ENCODE measurements at places on chromosomes 12 and 14. TPM values are rescaled to one million over a fixed set of nuclear protein-coding genes. Genes with fewer than 3 reads are reported as not detected.

- no peaks in the 10 kb centered on the region for H3K36me3 ChIP-seq
- no peaks in the 10 kb centered on the region for H3K27me3 ChIP-seq
- DNase-seq: no peak
- no peak overlapping the region for H3K4me3 ChIP-seq
- no peaks in the 10 kb centered on the region for H3K4me1 ChIP-seq
These were observed 50.0 kb upstream of the ATF7IP start for GRCh38 chr12:14315501-14315900.

DNA sequence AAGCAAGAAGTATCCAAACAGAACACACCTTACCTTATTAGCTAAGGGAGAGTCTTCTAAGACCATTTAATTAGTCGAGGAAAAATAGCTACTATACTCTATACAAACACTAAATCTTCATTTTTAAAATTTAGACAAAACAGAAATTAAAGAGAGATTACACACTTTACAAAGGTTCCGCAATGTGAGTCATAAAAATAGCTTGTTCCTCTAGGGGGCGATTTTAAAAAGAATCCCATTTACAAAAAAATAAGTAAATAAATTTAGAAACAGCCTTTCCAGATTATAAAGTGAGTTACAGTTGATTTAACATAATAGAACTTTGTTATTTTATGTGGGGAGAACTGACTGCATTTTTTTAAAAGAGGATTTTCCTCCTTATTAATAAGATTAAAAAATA is 201.6 kb downstream of the PAX9 start:
- no peaks in the 10 kb centered on the region for H3K36me3 ChIP-seq
- no peak overlapping the region for H3K27ac ChIP-seq
- no peak for DNase-seq
- H3K4me1 ChIP-seq: no peaks in the 10 kb centered on the region
- no peak overlapping the region for H3K4me3 ChIP-seq

- no peak overlapping the region for H3K4me3 ChIP-seq
- DNase-seq: no peak
- H3K27me3 ChIP-seq: peaks cover 5% of the 10 kb centered on the region
These were observed 62.0 kb upstream of the PYGL start for GRCh38 chr14:51006324-51006723.

DNA sequence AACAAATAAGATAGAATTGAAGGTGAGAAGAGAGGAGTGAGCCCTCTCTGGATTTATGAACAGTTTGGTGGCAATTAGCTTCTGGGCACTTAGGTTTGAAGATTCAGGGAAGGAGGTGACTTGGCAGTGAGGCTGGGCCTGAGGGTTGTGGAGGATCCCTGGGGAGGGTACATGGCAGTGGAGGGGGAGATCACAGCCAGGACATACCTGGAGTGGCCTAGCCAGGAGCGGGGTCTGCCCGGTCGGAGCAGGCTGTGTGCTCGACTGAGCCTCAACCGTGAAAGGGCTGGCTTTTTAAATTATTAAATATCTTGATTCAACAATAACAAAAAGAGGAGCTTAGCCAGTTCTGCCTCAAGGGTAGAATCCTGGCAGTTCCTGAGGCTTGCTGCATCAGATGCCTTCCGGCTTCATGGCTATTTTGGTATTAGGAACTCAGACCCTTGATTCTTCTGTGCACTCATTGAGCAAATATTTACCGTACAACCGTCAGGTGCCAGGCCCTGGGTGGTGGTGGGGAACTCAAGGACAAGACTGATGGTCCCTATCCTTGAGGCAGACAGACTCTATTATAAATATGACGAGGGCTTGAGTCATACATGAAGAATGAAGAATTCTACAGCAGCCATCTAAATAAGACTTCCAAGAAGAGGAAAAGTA is 73.4 kb downstream of the SPTB start:
- no peak overlapping the region for H3K27ac ChIP-seq
- DNase-seq: no peak
- peaks cover 1% of the 10 kb centered on the region for H3K27me3 ChIP-seq
- H3K4me3 ChIP-seq: no peak overlapping the region

GRCh38 chr12:68121143-68121542 is 38.4 kb downstream of the IFNG start:
- H3K27ac ChIP-seq: no peak overlapping the region
- H3K4me3 ChIP-seq: no peak overlapping the region
- peaks cover 3% of the 10 kb centered on the region for H3K27me3 ChIP-seq
- peaks cover 2% of the 10 kb centered on the region for H3K36me3 ChIP-seq
- peaks cover 26% of the 10 kb centered on the region for H3K4me1 ChIP-seq
- peak; percentile 81 for DNase-seq

DNA sequence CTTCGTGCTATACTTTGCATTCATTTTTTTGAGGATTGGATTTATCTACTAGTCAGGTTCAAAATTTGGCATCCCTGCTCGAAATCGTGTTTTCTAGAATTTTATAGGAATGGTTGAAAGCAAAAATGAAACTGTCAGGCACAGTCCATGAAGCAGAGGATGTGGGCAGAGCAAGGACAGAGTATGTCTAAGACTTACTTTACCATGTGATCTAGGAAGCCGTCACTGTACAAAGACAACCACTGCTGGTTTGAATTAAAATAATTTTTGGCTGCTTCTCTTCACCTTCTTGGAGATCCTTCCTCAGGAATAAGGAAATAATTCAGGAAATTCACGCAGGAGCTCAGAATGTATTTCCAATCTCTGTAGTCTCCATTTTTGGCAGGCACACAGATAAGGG is 31.6 kb upstream of the SGPP1 start:
- no peaks in the 10 kb centered on the region for H3K36me3 ChIP-seq
- peak overlapping the region; percentile 73 for H3K27ac ChIP-seq
- H3K4me1 ChIP-seq: peaks cover 10% of the 10 kb centered on the region
- no peak for DNase-seq
- no peaks in the 10 kb centered on the region for H3K27me3 ChIP-seq

DNA sequence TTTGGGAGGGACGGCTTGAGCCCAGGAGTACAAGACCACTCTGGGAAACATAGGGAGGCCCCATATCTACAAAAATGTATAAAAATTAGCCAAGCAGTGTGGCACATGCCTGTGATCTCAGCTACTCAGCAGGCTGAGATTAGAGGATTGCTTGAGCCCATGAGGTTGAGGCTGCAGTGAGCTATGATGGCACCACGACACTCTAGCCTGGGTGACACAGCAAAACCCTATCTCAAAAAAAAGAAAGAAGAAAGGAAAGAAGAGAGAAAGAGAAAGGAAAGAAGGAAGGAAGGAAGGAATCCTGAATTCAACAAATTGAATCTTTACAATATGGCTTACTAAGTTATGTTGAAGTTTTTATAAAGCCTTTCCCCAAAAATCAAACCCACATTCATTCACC is 2.1 kb downstream of the KIF21A start:
- H3K27ac ChIP-seq: no peak overlapping the region
- DNase-seq: no peak

DNA sequence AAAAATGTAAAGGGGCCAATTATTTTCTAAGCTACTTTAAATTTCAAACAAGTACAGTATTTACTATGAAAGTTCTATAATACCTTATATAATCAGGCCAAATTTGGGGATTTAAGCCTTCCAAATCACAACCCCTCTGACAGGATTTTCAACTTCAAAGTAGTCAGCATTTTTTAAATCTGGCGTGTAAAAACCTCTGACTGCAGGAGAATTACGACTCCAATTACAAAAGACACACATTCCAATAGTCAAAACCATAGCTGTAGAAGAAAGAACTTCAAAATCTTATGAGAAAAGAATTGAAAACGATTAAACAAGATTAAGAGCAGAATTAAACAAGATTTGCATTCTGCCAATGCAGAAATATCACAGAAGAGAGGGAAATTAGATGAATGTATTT is 12.7 kb downstream of the OSBPL8 start:
- DNase-seq: no peak
- no peak overlapping the region for H3K4me3 ChIP-seq
- H3K27me3 ChIP-seq: no peaks in the 10 kb centered on the region
- H3K36me3 ChIP-seq: peaks cover 1% of the 10 kb centered on the region
- H3K27ac ChIP-seq: no peak overlapping the region

DNA sequence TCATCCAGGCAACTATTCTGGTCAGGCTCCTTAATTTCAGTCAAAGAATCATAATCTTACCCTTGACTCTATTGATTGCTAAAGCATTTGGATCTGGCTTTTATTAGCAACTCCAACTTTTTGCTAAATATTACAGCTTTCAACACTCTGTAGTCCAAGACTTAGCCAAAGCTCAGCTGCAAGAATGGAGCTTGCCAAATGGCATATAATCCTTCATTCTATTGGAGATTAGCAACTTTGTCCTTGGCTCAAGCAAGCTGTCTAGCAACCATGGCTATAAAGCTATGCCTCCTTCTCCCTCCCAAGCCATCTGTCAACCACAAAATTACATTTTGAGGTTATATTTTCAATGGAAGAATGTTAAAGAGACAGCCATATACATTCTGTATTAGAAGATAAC is 23.1 kb upstream of the NID2 start:
- H3K27ac ChIP-seq: no peak overlapping the region
- DNase-seq: no peak
- H3K36me3 ChIP-seq: no peaks in the 10 kb centered on the region

GRCh38 chr14:75549169-75549568 is 26.9 kb downstream of the BATF start:
- peak overlapping the region; percentile 13 for H3K4me3 ChIP-seq
- no peaks in the 10 kb centered on the region for H3K27me3 ChIP-seq
- peaks cover 42% of the 10 kb centered on the region for H3K36me3 ChIP-seq
- DNase-seq: peak; percentile 75

- no peaks in the 10 kb centered on the region for H3K27me3 ChIP-seq
- H3K27ac ChIP-seq: no peak overlapping the region
- no peak overlapping the region for H3K4me3 ChIP-seq
These were observed 170.5 kb downstream of the NDUFA12 start for GRCh38 chr12:94832780-94833681.

DNA sequence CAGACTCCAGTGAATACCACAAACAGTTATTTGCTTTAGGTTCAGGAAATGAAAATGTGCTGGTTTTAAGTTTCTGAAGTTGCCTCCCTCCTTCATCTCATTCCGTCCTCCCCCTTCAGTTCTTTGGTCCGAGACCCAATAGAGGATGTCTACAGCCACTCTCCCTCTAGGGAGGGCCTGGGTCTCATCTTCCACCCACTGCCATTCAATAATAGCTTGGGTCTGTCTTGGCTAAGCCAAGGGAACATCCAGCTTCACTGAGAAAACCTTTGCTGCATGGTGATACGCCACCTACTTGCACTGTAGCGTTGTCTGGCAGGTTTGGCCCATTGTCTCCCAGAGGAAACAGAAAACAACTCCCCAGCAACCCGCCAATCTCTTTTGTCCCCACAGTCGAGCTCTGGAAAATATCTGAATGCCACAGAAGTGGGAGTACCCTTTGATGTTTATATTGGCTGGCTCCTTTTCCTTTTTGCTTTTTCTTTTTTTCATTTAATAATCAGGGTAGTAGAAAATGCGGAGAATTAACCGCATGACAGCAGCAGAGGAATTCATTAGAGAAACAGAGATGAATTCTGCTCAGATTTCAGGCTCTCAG is 380.1 kb downstream of the RAD51B start:
- H3K4me3 ChIP-seq: no peak overlapping the region
- peaks cover 8% of the 10 kb centered on the region for H3K4me1 ChIP-seq
- H3K36me3 ChIP-seq: no peaks in the 10 kb centered on the region

DNA sequence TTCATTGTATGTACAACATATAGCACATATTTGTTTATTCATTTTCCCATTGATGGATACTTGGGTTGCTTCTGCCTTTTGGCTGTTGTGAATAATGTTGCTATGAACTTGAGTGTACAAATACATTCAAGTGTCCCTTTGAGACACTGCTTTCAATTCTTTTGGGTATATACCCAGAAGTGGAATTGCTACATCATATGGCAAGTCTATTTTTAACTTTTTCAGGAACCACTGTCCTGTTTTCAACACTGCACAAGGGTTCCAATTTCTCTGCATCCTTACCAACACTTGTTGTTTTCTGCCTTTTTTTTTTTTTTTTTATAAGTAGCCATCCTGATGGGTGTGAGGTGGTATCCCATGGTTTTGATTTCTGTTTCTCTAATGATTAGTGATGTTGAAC is 15.9 kb downstream of the RBMS2 start:
- no peaks in the 10 kb centered on the region for H3K4me1 ChIP-seq
- H3K36me3 ChIP-seq: no peaks in the 10 kb centered on the region
- no peak overlapping the region for H3K4me3 ChIP-seq
- no peak for DNase-seq
- H3K27ac ChIP-seq: no peak overlapping the region
- no peaks in the 10 kb centered on the region for H3K27me3 ChIP-seq

GRCh38 chr14:68781161-68782021 is 11.5 kb downstream of the ZFP36L1 start:
- DNase-seq: peak; percentile 80
- peaks cover 1% of the 10 kb centered on the region for H3K36me3 ChIP-seq
- peak overlapping the region; percentile 71 for H3K4me3 ChIP-seq
- H3K4me1 ChIP-seq: peaks cover 82% of the 10 kb centered on the region

DNA sequence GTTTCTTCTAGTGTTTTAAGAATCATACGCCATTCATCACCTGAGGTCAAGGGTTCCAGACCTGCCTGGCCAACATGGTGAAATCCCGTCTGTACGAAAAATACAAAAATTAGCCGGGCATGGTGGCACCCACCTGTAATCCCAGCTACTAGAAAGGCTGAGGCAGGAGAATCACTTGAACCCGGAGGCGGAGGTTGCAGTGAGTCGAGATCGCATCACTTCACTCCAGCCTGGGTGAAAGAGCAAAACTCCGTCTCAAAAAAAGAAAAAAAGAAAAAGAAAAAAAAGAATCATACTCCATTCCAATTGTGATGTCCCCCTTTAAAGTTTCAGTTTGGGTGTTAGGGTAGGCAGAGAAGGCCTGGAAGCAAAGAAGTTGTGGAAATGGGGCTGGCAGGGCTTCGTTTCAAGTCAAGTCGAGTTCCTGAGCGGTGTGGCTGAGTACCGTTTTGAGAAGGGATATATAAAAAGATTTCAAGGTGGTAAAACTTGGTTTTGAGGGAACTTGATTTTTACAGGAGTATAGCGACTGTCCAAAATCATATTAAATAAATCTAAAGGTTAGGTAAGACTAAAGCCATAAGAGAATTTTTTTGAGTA is 1.5 kb upstream of the TAOK3 start:
- H3K36me3 ChIP-seq: no peaks in the 10 kb centered on the region
- peaks cover 46% of the 10 kb centered on the region for H3K4me1 ChIP-seq
- H3K4me3 ChIP-seq: peak overlapping the region; percentile 90
- H3K27ac ChIP-seq: peak overlapping the region; percentile 95

GRCh38 chr12:67299926-67300325 is 30.8 kb downstream of the CAND1 start:
- H3K4me1 ChIP-seq: peaks cover 9% of the 10 kb centered on the region
- no peak overlapping the region for H3K4me3 ChIP-seq
- no peak overlapping the region for H3K27ac ChIP-seq
- no peaks in the 10 kb centered on the region for H3K27me3 ChIP-seq

GRCh38 chr14:68509188-68509983 is 283.5 kb downstream of the ZFP36L1 start:
- no peak overlapping the region for H3K27ac ChIP-seq
- no peaks in the 10 kb centered on the region for H3K27me3 ChIP-seq
- no peaks in the 10 kb centered on the region for H3K36me3 ChIP-seq
- no peak overlapping the region for H3K4me3 ChIP-seq
- H3K4me1 ChIP-seq: peaks cover 40% of the 10 kb centered on the region

- no peak for DNase-seq
- H3K27me3 ChIP-seq: peaks cover 5% of the 10 kb centered on the region
- H3K4me1 ChIP-seq: no peaks in the 10 kb centered on the region
- H3K27ac ChIP-seq: no peak overlapping the region
These were observed 158.4 kb upstream of the PLXNC1 start for GRCh38 chr12:93989949-93990348.

Gene RERG
- total RNA-seq: not detected

Gene C2CD5
- total RNA-seq: 32.8 TPM

Gene SERPINA5
- total RNA-seq: not detected

Gene KRT6A
- not detected for total RNA-seq

Gene KCNK13
- total RNA-seq: not detected

Gene PLA2G1B
- total RNA-seq: not detected

Gene CDKN3
- 99.2 TPM for total RNA-seq

Gene GDF3
- total RNA-seq: not detected

Gene DGKA
- total RNA-seq: 348 TPM

Gene RIMKLB
- total RNA-seq: 4.9 TPM
